ENCODE measurements at places on chromosomes 2 and 18. TPM values are rescaled to one million over a fixed set of nuclear protein-coding genes. Genes with fewer than 3 reads are reported as not detected.

DNA sequence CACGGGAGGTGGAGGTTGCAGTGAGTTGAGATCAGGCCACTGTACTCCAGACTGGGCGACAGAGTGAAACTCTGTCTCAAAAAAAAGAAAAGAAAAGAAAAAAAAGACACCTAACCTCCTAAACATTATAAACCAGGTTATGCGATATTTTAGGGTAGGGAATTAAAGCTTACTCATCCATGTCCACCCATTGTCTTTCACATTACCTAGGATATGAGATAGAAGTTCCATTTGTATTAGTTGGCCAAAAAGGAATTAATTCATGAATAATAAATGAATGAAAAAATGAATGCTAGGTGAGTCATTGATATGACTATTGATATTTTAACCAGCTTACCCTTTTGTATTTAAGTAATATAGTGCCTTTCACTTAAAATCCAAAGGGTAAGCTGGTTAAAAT lies 132.9 kb downstream of the FAM161A start:
- H3K27ac ChIP-seq, result no peak overlapping the region
- H3K36me3 ChIP-seq, result no peaks in the 10 kb centered on the region
- no peak overlapping the region for H3K4me3 ChIP-seq
- no peaks in the 10 kb centered on the region for H3K4me1 ChIP-seq

- H3K27me3 ChIP-seq, result no peaks in the 10 kb centered on the region
- H3K4me3 ChIP-seq, result no peak overlapping the region
- no peaks in the 10 kb centered on the region for H3K4me1 ChIP-seq
- H3K27ac ChIP-seq, result no peak overlapping the region
- H3K36me3 ChIP-seq, result no peaks in the 10 kb centered on the region
- no peak for DNase-seq
These were observed 443.9 kb upstream of the ZNF804A start for GRCh38 chr2:184154438-184154837.

Gene PGAP1
- total RNA-seq, result 9.3 TPM

DNA sequence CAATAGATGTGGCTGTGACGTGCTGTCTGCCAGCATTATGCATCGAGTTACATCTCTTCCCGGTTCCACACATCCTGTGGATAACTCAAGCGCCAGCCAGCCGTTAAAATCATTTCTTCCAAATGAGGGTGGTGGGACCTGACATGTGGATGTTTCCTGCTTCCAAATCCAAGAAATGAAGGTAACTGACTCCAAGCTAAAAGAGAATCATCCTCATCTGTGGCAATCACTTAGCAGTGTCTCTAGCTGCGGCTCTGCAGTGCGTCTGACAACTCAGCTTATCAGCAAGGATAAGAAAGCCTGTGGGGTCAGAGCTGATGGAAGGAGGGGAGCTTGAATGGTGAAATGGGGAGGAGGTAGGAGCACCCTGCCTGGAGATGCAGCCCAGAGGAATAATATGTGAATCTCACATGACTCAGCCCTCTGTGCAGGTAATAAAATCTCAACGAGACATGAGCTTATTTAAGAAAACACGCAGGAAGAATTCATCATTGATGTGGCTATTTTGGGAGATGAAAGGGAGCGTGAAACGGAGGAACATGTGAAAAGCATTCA lies 382.2 kb upstream of the TRIB2 start:
- no peaks in the 10 kb centered on the region for H3K36me3 ChIP-seq
- H3K4me1 ChIP-seq, result no peaks in the 10 kb centered on the region
- H3K27ac ChIP-seq, result no peak overlapping the region
- H3K4me3 ChIP-seq, result no peak overlapping the region

DNA sequence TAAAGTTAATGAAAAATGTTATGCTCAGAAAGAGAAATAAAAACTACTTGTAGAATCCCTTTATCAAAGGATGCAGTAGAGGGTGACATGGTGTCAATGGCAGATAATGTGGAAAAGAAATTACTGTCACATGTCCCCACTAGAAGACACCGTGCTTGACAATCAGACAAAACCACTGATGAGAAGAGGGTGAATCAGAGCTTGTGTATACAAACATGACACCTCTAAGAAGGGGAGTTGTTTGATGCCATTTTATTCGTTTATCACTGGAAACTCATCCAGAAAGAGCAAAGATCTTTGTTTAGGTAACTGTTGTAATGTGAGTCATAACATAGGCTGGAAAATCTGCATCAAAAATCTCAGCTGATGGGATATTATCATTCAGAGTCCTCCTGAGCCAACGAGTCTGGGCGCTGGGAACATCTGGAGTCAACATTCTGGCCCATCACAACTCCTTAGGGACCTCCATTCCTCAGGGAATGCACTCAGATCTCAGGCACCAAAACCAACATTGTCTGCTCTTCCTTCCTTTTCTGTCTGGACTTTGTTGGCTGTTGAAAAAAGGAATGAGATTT lies 49.5 kb upstream of the RAB12 start:
- H3K4me3 ChIP-seq, result no peak overlapping the region
- no peak for DNase-seq
- no peaks in the 10 kb centered on the region for H3K36me3 ChIP-seq
- no peaks in the 10 kb centered on the region for H3K4me1 ChIP-seq
- no peaks in the 10 kb centered on the region for H3K27me3 ChIP-seq

DNA sequence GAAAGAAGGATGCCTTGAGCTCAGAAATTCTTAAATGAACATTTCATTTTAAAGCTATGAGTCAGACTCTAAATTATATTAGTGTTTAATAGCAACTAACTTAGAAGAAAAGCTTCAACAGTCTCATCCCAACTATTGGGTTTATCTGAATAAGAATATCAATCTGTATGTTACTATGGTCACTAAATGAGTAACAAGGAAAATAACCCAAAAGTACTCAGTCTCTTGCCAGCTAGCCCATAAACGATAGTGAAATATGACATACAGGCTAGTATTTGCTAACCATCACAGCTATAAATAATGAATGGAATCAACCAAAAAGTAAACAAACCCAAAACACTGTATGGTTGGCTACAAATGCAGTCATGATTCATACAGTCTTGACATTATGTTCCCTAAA lies 174.9 kb downstream of the RAB3GAP1 start:
- no peak overlapping the region for H3K27ac ChIP-seq
- DNase-seq, result peak; percentile 4
- no peaks in the 10 kb centered on the region for H3K27me3 ChIP-seq
- H3K4me3 ChIP-seq, result no peak overlapping the region
- no peaks in the 10 kb centered on the region for H3K36me3 ChIP-seq

DNA sequence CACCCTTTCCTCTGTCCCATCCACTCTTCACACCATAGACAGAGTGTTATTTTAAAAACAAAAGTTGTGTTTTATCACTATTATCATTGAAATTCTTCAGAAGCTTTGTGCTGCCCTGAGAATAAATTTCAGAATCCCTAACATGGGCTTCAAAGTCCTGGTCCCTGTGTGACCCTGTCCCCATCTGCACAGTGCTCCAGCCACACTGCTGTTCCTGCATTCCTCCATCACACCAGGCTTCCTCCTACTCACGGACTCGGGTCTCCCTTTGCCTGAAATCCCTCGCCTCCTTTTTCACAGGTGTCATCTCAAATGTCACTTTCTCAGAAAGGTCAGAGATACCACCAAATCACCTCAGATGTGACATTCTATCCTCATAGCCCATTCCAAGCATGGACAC lies 8.2 kb upstream of the DTNA start:
- no peak overlapping the region for H3K27ac ChIP-seq
- H3K27me3 ChIP-seq, result no peaks in the 10 kb centered on the region
- DNase-seq, result no peak
- no peaks in the 10 kb centered on the region for H3K36me3 ChIP-seq
- no peaks in the 10 kb centered on the region for H3K4me1 ChIP-seq

DNA sequence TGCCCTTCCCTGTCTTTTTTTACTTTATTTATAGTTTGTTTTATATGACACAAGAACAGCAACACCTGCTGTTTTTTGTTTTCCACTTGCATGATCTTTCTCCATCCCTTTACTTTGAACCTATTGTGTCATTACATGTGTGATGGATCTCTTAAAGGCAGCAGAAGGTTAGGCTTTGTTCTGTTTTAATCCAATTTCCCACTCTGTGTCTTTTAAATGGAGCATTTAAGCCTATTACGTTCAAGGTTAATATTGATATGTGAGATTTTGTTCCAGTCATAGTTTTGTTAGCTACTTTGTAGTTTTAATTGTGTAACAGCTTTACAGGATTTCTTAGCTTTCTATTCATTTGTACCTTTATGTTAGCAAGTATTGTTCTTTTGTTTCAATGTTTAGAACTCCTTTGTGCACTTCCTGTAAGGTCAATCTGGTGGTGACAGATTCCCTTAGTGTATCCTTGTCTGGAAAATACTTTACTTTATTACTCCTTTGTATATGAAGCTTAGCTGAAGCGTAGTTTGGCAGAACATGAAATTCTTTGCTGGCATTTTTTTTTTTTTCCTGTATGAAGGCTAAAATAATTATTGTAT lies 1443.0 kb upstream of the LRRTM1 start:
- no peaks in the 10 kb centered on the region for H3K36me3 ChIP-seq
- H3K27ac ChIP-seq, result no peak overlapping the region
- no peak overlapping the region for H3K4me3 ChIP-seq
- DNase-seq, result no peak

GRCh38 chr18:610214-610928 lies 13.6 kb downstream of the CLUL1 start:
- H3K4me3 ChIP-seq, result no peak overlapping the region
- H3K36me3 ChIP-seq, result no peaks in the 10 kb centered on the region

- H3K27ac ChIP-seq, result peak overlapping the region; percentile 62
- H3K36me3 ChIP-seq, result no peaks in the 10 kb centered on the region
- no peak overlapping the region for H3K4me3 ChIP-seq
- H3K27me3 ChIP-seq, result no peaks in the 10 kb centered on the region
These were observed 100.4 kb upstream of the LCLAT1 start for GRCh38 chr2:30346471-30347169.

DNA sequence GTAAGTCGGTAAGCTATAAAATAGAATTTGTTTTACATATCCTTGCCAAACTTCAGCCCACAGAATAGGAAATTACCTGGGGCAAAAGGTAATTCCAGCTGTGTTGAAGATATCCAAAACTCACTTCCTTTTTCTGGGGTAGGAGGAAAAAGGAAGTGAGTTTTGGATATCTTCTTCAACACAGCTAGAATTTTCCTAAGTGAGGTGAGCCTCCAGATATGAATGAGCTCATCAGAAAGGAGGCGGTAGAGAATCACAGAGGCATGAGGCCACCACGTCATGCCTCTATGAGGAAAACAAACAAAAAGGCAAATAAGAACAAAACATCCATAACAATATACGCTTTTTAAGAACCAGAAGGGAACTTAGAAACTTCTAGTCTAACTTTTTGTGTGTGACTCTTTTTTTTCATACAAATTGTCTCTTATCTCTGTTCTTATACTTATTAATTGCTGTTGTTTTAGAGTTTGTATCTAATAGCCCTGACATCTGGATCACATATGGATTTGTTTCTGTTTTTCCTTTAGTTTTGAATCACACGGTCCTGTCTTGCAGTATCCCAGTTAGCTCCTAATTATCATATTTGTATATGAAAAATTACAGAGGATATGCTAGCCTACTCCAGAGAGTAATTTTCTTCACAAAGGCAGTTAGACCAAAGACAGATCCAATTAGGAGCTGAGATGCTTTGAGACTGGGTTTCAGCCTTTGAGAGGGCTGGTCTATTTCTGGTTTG lies 104.5 kb downstream of the RBM43 start:
- H3K27me3 ChIP-seq, result no peaks in the 10 kb centered on the region
- H3K36me3 ChIP-seq, result no peaks in the 10 kb centered on the region
- H3K4me1 ChIP-seq, result no peaks in the 10 kb centered on the region

DNA sequence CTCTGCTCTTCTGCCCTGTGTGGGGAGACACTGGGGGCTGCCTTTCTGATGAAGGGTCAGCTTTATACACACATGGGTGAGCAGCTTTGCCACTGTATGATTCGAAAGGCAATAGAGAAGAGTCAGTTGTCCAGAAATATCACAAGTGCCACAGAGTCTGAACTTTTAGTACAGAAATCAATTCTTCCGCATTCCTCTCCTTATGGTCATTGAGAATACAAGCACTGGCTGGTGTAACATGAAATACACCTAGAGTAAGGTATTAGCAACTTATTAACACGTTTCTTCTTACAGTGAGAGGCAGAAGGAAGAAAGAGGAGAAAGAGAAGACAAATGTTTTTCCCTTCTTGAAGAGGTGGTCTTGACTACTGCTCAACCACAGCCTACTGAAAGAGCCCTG lies 579.2 kb downstream of the ZEB2 start:
- no peak for DNase-seq

- DNase-seq, result peak; percentile 59
- H3K4me1 ChIP-seq, result no peaks in the 10 kb centered on the region
- H3K27ac ChIP-seq, result no peak overlapping the region
- H3K4me3 ChIP-seq, result no peak overlapping the region
These were observed 695.1 kb downstream of the PLCL1 start for GRCh38 chr2:198499539-198499938.

DNA sequence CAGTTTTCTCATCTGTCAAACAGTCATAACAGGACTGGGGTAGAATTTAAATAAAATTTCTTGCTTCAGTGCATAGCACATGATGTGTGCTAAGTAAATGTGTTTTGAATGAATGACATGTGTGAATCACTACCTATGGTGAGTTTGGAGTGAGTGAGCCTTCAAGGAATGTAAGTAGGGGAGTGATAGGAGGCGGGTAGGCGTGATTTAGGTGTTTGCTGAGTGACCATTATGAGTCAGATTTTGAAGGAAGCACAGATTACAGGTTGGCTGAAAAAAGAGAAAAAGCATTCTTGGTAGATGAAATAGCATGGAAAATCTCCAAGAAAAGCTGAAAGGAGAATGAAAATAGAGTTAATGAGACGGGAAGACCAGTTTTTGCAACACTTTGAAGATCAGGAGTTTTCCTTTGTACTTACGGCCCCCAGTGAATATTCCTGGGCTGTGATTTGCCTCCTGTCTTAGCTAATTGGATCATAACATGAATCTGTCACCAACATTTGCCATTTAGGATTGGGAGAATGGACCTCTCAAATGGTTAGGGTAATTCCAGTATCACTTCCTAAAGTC lies 136.9 kb upstream of the GATA6 start:
- H3K4me3 ChIP-seq, result no peak overlapping the region
- H3K27me3 ChIP-seq, result no peaks in the 10 kb centered on the region
- peak overlapping the region; percentile 83 for H3K27ac ChIP-seq
- peaks cover 6% of the 10 kb centered on the region for H3K4me1 ChIP-seq
- no peaks in the 10 kb centered on the region for H3K36me3 ChIP-seq

GRCh38 chr18:43526426-43527145 lies 249.3 kb upstream of the SYT4 start:
- H3K4me1 ChIP-seq, result no peaks in the 10 kb centered on the region
- H3K4me3 ChIP-seq, result no peak overlapping the region
- no peak overlapping the region for H3K27ac ChIP-seq
- no peak for DNase-seq
- H3K36me3 ChIP-seq, result no peaks in the 10 kb centered on the region

DNA sequence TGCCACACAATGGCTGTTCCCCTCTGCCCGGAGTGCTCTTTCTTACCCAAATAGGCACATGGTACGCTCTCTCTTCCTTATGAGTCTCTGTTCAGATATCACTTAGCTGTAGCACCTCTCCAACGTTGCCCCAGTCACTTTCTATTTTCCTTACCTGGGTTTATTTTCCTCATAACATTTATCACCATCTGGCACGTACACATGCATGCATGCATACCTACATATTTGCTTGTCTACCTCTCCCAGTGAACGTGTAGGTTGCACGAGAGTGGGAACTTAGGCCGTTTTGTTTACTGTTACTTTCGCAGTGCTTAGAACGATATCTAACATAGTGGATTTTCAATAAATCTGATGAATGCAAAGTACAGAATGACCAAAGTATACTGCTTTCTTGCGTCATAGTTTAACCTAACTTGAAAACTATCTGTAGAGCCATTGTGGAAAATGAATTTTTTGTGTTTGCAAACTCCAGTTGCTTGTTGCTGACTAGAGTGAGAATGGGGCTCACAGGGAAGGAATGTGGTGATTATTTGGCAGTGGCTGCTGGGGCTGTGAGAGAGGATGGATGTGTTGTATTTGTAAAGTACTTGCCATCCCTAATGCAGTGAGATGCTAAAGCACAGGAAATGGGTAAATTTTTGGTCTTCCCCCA lies 47.1 kb downstream of the ACSL3 start:
- H3K27me3 ChIP-seq, result no peaks in the 10 kb centered on the region
- no peak for DNase-seq
- H3K4me1 ChIP-seq, result peaks cover 80% of the 10 kb centered on the region
